ENCODE measurements at places on chromosomes 5 and 9.

DNA sequence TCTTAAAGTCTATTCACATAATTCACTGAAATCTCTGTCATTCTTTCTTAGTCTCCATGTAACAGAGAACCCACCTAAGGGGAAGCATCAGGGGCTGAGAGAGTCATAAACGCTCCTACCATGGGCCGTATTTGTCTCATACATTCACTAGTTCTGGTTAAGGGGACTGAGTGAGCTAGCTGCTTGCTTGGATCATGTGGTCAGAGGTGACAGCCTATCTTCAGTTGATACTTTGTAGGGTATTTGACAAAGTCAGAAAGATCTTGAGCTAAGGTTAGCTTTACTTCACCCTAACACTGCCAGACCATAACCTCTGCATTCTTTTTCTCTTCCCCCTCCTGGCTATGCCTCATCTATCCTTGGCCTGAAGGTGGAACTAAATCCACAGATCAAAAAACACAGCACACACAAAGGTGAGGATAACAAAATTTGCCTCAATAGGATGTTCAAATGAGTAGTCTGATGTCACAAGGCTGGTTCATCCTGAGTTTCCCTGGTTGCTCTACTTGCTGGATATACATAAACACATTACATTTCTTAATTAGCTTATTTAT lies 66.5 kb downstream of the MARCHF3 start:
- no peak for DNase-seq

DNA sequence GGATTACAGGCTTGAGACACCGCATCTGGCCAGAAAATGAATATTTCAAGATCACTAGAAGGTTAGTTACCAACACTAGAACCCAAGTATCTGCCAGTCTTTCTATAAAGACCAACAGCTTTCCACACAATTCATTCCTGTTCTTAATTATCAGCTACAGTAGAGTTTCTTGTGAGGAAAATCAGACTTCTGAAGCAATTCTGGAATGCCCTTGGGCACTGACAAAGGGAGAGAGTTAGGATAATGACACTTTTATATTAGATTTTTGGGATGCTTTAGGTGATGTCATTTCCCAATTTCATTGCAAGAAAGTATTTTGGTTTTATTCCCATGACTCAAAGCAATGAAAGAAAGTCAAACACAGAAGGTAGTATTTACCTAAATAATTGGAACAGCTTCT lies 497.0 kb upstream of the TUSC1 start:
- peak; percentile 51 for DNase-seq

GRCh38 chr5:150368526-150368925 lies 11.0 kb downstream of the TCOF1 start:
- no peak for DNase-seq

- no peak for DNase-seq
These were observed 716 bp upstream of the OTULIN start for GRCh38 chr5:14663734-14664269.

DNA sequence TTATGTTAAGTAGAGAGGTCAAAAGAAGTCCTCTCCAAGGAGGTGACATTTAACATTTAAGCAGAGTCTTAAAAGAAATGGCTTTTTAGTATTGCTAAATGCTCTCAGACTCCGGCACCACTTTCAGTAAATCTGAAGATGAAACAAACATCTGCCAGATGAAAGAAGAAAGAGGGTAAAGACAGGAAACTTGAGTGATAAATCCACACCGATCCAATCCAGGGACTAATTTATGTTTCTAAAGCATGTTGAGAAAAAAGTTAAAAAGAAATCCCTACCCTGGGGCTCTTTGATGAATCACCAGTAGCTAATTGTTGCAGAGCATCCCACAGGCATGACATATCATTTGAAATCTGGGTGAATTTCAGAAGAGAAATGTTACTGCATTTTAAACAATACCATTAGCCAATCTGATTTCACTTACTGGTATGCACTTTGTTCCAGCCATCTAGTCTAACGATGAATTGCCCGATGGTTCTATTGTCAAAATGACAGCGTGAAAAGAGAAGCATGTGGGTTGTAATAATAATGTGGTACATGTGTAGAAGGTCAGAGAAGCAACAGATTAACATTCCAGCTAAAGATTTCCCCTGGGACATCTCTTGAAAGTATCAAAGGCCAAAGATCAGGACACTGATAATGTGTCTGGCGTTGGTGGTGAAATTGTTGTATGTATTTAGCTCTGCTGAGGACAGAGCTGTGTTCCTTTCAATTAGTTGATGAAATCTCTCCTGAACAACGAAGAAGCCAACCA lies 485.7 kb downstream of the CSNK1G3 start:
- DNase-seq = peak; percentile 73

DNA sequence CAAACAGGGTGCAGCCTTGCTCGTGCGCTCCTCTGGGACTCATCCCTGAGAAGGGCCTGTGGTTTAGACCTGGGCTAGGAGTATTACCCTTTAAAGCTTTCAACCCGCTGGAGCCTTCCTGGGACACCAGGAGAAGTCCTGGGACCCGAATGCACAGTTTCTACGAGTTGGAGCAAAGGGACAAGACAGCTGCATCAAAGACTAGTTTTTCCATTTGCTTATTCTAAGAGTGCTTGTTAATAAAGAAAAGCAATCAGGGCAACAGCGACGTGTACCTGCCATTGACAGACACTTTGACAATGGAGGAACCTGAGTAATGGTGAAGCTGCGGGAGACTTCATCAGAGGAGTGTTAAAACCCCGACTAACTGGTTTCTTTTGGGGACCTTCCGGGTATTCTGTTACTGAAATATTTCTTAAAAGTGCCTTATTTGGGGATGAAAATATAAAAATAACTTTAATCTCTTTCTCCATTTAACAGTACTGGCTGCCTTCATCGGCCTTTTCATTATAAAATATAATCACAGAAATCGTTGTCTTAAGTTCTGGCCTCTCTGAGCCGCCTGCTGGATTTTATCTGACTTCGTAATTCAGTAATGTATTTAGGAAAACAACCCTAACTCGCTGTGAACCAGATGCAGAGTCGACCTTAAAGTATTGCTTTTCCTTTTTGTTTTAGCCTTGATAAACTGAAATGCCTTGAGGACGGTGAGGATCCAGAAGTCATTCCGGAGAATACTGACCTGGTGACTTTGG lies 732 bp downstream of the SNAPC3 start:
- peak; percentile 13 for DNase-seq

DNA sequence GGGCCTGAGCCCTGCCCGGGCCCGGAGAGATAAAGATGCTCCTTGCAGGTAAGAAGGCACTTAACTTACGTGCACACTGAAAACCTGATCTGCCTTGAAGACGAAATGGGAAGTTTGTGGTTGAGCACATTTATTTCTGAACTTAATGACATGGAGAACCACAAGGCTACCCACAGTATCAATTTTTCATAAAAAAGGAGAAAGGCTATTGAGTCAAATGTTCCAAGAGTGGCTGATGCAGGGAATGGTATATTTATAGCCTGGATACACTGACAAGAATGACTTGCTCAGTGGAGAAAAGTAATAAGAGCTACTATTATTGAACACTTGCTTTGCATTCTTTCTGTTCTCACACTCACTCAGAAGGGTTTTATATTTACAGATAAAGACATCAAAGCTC lies 419.3 kb downstream of the ACTL7B start:
- DNase-seq = no peak

DNA sequence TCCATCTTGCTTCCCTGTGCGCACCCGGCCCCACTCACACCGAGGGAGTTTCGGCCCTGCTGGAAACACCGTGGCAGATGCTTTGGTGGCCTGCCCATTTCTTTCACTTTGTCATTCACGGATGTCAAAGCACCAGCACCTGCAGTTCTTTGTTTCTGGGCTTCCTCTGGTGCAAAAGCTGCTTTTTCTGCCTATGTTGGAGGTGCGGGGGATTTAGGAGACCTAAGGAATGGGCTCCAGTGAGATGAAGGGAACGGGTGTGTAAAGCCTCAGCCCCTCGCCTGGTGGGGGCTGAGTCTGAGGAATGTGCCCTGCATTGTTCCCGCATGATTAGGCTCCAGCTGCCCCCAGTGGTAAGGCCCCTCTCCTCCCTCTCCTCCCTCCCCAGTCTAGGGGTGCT lies 62.3 kb downstream of the THBS4 start:
- DNase-seq = no peak

DNA sequence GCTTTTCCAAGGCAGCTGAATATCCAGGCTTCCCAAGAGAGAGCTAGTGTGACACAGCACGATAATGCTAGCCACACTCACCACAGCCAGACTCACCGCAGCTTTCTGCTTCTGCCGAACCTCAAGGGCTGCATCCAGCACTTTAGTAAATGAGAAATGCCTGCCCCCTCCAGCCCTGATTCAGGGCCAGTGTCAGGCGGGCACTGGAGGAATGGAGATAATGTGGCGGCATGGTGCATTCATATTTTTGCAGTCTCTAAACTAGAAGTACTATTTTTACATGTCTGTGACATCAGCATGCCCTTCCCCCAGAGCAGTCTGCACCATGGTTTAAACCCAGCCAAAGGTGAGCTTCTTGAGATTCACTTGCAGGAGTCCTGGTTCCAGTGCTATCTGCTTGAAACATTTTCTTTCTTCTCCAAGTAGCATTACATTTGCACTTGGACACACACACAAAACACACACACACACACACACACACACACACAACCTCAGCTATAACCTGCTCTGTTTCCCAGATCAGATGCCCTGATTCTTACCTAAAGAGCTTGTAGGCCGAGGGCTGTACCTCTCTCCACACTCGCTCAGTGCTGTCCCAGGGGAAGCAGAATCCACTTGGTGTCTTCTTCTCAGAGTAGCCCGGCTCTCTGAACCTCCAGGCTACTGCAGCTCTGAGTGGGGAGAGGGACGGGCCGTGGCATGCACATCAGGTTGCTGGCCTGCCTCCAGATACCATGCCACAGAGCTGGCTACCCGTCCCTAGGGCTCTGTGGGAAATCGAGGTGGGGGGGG lies at the start of gene FGF1:
Gene FGF1, minus strand, starts transcription at position 673 of the 792 bp plus-strand sequence. CDS start 71,963 bp downstream, outside the sequence.
- no peak for DNase-seq

DNA sequence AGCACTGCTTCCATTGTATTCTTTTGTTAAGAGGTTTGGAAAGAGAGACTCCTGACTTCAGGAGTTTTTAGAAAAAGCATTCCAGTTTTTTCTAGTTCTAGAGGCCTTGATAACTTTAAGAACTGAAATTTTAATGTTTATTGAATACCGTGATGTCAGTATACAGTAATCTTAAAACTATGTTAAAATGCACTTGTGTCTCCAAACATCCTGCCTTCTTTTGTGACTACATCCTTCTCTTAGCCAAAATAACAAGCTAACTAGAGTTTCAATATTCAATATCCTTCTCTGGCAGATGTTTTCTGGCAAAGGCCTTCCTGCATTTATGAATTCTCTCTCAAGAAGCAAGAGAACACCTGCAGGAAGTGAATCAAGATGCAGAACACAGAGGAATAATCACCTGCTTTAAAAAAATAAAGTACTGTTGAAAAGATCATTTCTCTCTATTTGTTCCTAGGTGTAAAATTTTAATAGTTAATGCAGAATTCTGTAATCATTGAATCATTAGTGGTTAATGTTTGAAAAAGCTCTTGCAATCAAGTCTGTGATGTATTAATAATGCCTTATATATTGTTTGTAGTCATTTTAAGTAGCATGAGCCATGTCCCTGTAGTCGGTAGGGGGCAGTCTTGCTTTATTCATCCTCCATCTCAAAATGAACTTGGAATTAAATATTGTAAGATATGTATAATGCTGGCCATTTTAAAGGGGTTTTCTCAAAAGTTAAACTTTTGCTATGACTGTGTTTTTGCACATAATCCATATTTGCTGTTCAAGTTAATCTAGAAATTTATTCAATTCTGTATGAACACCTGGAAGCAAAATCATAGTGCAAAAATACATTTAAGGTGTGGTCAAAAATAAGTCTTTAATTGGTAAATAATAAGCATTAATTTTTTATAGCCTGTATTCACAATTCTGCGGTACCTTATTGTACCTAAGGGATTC lies 43.1 kb downstream of the NDFIP1 start:
- peak; percentile 39 for DNase-seq

DNA sequence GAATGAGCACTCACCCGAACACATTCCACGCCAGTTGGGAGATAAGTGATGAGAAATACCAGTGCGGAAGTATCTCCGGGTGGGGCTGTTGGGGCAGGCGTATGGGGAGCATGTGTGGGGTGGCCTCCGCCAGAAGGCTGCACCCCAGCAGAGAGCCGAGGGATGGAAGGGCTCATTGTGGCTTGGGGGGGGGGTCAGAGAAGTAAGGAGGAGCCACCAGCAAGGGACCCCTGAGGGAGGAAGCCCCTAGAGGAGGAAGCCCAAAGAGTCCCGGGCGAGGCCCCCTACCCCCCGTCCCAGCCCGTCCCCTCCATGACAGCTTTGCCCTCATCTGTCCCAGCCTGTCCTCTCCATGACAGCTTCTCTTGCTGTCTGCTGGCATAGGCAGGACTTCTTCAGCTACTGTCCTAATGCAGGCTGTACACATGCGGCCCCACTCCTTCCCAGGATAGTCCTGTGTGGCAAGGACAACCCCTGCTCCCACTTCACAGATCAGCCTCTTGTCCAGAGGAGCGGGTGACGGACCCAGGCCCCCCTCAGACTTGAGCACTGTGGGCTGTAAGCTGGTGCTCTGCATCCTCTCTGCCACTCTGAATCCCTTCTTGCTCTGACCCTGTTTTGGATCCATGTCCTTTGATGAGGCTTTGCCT lies 239.6 kb downstream of the CACNA1B start:
- no peak for DNase-seq

DNA sequence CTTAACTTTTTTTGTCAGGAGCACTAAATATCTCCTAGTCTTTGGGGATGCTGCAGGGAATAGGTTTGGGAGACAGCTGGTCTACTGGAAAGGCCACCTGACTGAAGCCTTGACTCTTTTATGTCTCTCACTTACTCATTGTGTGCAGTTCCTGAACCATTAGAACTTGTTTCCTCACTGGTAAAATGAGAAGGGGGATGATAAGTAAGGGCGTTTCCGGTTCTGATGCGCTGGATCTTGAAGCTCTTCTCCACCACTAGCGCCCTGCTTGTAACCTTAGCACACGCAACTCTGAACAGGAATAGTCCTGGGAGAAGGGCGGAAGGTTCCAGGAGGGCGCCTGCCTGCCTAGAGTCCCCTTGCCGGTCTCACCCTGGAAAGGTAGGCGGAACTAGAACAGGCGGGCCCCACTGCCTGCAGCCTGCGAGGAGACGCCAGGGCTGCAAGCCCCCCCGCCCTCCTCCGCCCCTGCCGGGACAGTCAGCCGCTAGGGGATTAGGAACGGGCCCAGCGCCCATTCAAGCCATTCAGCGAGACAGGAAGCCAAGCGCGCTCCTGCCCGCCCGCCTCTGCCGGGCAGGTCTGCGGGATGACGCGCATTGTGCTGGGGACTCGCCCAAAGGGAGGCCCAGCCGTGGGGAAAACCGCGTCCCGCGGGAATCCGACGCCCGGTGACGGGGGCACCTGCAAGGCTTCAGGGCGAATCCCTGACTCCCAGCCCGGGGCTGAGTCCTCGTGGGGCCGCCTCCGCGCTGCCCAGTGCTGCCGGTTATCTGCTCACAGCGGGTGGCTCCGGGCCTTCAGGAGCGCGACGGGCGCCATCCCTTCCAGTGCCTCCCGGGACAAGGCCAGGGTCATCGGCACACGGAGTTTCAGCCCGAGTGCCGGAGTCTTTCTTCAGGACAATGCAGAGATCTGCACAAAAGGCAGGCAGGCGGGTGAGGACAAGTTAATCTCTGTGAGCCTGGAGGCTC lies 44.0 kb upstream of the XPA start:
- DNase-seq = no peak
